Activated naive CD8-positive, alpha-beta T cell treated with anti-CD3 and anti-CD28 coated beads, Interleukin-2, amount 50 U/mL, for 24 hours (primary cell): ENCODE measurements at places on chromosomes 16 and 17.

GRCh38 chr17:33218698-33219601 lies 74.1 kb downstream of the ASIC2 start:
- DNase-seq: no peak

DNA sequence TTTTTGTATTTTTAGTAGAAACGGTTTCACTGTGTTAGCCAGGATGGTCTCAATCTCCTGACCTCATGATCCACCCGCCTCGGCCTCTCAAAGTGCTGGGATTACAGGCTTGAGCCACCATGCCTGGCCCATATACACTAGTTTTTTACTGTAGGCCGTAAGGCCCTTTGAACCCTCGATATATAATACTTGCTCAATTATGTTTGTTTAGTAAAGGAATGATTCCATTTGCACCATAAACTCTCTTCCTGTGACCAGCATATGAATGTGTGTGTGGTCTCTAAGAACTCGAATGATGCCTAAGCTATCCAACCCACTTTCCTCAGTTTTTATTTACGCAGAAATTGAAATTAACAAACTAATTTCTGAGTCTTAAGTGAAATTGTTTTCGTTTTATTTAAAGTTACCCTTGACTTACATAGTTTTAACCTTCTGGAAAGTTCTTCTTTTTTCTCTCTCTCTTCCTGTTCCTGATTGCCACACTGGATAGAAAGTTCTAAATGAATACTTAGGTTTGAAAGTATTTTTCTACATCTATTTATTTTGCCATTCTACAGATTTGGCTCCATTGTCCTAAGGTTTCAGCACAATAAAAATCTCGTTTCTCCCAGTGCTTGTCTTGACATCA lies 37.9 kb downstream of the PIGL start:
- DNase-seq: no peak

DNA sequence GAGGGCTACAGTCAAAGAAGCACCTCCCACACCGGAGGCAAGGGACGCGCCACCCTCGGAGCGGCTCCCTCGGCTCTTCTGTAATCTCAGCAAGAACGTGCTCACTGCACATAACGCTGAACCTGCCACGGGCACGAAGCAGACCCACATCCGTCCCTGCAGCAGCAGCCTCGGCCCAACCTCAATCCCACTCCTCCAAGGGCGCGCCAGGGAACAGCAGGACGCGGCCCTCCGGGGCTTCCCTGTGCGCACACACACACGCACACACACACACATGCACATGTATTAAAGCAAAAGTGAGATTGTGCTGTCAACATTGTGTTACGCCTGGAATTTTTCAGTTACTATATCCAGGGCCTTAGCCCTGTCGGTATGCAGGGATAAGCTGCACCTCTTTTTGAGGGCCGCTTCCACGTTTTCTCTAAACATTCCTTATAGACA lies 54.0 kb downstream of the TBC1D16 start:
- no peak for DNase-seq

DNA sequence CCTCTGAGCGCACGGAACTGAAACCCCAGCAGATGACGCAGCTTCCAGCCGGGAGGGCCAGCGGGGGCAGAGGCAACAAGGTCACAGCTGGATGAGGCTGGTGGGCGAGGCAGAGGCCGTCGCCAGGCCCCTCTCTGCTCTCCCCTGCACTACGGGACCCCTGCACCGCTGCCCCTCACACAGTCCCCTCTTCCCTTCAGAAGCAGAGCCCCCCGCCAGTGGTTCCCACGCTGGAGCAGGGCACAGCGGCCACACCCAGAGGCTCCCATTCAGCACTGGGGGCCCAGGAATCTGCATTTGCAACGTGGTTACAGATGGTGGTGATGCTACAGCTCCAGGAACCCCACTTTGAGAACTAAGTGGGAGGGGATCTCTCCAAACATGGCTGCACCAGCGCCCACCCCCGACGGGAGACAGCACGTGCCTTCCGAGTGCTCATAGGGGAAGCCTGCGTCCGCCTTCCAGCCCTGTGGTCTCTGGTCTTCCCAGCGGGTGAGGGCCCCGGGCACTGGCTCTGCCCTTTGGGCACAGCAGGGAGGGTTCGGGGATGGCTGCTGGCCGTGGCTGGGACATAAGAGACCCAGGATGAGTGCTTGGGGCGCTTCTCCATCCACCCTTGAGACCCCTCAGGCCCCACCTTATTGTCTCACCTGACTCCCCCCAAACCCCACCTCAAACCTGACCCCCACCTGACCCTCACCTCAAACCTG lies 4.7 kb upstream of the RAB40B start:
- DNase-seq: no peak
